ENCODE measurements at places on chromosomes 7 and 10.

- peak; percentile 7 for DNase-seq
Observed at GRCh38 chr10:96960872-96961271, 128.8 kb downstream of the LCOR start.

DNA sequence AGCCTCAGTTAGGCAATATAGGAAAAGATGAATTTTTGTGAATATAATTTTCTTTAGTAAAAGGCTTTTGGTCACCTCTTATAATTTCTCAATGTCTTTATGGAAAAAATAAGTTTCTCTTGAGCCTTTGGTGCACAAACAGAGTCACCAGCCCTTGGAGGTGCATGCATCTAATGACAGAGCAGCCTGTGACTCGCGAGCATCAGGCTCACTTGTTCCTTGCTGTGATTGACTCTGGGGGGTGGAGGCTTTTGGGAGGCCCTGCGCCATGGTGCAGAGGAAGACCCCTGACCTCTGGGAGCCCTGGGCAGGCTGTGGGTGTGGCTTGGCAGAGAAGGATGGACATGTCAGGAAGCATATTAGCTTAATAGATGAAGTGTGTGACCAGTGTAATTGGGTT is 60.2 kb downstream of the FIGNL1 start:
- no peak for DNase-seq

GRCh38 chr10:27714349-27714748 is 31.3 kb downstream of the MKX start:
- peak; percentile 43 for DNase-seq

GRCh38 chr7:131670406-131670805 is 114.0 kb upstream of the PODXL start:
- DNase-seq, result no peak

DNA sequence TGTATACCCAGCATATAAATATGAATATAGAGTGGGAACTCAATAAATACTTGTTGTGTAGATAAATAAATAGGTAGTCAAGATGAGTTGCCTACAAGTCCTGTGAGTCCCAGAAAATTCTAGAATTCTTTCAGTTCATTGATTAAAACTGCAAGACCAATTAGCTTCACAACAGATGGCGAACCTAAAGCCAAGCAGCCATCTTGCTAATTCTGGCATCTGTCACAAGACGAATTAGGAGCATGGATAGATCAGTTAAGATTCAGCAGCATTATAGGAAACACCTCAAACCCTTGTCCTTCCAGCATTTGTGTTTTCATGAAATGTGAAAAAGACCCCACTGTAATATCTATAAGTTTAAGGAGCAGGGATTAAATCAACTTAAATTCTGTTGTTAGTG is 552.7 kb downstream of the MAGI2 start:
- no peak for DNase-seq

DNA sequence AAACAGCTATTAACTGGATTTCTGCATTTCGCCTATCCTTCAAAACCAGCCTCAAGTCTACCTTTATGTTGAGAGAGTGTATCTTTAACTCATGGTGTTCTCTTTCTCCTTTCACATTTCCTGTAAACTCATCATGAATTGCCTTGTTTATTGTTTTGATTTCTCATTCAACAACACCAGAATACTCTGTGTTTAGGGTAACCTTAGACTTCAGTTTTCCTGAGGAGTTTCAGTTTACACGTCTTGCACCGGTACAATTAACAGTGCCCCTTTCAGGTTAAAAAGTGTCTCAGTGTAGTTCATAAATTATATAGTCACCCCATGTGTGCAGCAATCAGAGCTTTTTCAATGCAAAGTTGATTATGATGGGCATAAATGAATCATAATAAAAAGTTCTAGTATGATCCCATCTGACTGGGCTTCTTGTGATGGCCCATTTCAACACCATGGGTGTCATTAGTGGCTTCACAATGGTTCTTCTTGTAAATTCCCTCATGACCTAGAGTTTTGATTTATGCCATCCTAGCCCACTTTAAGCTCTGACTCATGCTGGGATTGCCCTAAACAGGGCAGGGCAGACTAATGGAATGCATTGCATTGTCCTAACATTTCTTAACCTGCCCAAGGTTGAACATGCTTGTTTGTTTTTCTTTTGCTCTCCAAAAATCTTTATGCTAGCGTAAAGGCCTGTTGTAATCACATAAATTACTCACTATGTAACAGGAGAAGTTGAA is 22.0 kb downstream of the ITGB8 start:
- peak; percentile 60 for DNase-seq

- no peak for DNase-seq
Observed at GRCh38 chr7:17236603-17237002, 61.8 kb upstream of the AHR start.

GRCh38 chr10:126114884-126115555 is 218.7 kb downstream of the FANK1 start:
- no peak for DNase-seq

DNA sequence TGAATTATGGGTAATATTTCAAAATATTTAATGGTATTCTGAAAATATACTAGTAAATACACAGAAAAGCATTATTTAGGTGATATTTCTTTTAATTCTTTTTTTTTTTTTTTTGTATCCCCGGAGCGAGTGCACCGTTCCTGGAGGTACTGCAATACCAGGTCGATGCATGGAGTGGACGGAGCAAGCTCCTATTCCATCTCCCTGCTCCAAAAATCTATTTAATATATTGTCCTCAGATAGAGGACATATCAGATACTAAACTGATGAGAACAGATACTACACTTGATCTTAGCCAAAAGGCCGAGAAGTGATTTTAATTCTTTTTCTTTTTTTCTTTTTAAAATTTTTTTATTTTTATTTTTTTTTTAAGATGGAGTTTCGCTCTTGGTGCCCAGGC is 10.8 kb downstream of the BTRC start:
- no peak for DNase-seq

- DNase-seq, result peak; percentile 93
Observed at GRCh38 chr7:1532456-1533254, 2.2 kb downstream of the MAFK start.

DNA sequence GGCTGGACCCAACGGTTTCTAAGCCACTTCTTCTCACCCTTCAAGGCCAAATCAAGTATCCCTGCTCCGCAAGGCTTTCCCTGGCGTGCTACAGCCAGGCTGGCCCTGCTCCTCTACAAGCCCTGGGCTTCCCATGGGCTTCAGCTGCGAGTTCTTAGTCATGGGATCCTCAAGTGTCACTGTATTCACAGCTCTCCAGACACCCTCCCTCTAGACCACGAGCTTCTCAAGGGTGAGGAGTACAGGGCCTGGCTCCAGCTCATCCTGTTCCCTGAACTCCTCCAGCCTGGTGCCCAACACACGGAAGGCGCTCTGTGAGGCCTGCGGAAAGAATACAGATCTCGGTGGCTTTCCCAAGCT is 38.8 kb downstream of the FAM53B start:
- DNase-seq, result no peak

GRCh38 chr7:38744746-38745145 is 113.6 kb upstream of the AMPH start:
- peak; percentile 88 for DNase-seq

DNA sequence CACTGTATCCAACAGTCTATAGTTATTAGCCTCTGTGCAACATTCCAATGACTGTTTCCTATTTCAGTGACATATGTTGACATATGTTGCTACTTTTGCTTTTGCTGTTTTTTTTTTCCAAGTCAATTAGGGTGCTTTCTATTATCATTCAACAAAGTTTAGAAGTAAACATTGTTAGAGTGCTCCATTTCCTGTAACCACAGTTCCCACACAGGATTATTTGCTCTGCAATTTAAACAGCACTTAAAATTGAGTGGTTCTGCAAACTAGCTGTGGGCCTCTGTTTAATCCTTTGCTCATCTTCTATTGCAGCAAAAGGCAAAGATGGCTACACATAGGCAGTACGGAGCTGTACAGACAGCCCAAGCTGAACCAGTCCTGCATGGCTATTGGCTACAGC is 46.5 kb upstream of the PTN start:
- DNase-seq, result no peak

DNA sequence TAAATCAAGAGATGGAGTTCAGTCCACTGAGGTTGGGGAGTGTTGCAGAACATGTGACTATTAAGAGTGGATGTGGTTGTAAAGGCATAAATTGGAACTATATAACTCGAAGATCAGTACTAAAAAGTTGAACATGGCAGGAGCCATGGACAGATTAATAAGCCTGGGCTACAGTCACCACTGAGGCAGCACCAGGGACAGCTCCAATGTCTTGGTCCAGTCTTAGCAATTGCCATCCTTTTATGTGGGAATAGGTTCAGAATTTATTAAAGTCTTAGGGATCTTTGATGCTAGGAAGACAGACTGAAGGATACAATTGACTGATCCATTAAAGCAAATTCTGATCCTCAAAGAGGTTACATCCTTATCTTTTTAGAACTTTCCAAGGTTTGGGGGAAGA is 156.6 kb downstream of the ADRA2A start:
- peak; percentile 20 for DNase-seq

GRCh38 chr7:44536090-44536489 is 5.0 kb downstream of the NPC1L1 start:
- DNase-seq, result no peak

GRCh38 chr10:82150123-82150900 is 275.3 kb downstream of the NRG3 start:
- DNase-seq, result no peak

GRCh38 chr7:39094731-39095130 is 117.0 kb downstream of the POU6F2 start:
- DNase-seq, result no peak

GRCh38 chr7:17940951-17941431 is 697 bp upstream of the SNX13 start:
- DNase-seq, result no peak

- DNase-seq, result no peak
Observed at GRCh38 chr7:50212016-50212325, 92.5 kb upstream of the IKZF1 start.

DNA sequence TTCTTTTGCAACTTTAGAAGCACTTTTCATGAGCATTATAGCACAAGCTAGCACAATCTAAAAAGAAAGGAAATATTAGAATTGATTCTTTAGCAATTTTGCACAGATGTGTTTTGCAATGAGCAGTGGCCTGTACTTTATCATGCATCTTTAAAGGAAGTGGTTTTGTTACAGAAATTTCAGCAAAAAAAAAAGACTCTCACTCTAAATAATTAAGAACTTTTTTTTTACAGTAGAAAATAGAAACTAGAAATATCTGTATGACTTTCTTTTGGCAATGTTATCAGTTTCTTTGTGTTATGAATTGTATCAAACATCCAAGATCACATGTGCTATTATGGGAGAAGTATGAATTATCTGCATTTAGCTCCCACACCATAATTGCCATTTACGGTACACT is 195.7 kb upstream of the KLF6 start:
- no peak for DNase-seq

DNA sequence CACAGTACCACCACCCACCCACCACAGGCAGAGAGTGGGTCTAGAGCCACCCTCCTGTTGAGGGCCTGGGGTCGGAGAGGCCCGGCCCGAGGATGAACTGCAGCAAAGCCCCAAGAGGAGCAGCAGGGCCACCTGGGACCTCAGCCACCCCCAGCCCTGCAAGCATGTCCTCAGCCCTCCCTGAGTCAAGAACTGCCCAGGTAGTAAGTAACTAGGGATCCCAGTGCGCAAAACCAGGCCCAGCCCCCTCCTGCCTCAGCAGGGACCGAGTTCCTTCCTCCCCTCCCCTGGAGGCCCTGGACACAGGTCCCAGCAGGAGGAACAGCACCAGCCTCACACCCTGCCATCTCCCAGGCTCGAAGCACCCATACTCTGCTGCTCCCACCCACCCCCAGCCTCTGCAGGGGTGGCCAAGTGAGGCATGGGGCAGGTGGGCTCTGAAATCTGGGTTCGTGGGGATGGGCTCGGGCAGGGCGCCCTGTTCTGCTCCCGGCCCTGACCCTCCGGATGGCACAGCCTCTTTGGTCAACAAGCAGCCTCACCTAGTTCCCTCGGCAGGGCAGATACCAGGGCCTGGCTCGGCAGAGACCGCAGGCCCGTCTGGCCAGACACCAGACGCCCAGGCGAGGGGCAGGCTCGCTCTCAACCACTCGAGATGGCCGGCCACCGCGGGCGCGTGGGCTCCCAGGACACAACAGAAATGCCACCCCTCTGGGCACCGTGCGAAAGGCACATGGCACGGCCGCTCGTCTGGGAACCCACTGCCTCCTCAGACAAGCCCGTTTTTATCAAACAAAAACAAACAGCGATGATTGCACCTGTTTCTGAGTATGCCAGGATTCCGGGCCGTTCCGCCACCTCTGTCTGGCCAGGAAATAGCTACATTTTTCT is 15.2 kb downstream of the PDGFA start:
- DNase-seq, result no peak

DNA sequence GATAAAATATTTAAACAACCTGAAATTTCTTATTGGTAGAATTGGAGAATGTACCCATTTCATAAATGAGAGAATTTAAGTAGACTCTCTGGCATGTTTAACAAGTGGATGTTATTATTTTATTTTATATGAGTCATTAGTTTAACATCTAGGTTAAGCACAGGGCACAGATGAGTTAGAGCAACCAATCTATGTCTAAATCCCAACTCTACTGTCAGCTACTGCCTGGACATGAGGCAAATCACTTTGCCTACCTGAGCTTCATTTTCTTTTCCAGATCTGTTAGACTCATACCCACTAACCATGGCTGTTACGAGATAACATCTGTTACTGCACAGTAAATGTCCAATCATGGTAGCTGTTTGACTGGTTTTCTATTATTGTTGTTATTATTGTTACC is 251.1 kb downstream of the INHBA start:
- DNase-seq, result peak; percentile 57

GRCh38 chr7:55305135-55305534 is 60.0 kb upstream of the LANCL2 start:
- DNase-seq, result no peak

DNA sequence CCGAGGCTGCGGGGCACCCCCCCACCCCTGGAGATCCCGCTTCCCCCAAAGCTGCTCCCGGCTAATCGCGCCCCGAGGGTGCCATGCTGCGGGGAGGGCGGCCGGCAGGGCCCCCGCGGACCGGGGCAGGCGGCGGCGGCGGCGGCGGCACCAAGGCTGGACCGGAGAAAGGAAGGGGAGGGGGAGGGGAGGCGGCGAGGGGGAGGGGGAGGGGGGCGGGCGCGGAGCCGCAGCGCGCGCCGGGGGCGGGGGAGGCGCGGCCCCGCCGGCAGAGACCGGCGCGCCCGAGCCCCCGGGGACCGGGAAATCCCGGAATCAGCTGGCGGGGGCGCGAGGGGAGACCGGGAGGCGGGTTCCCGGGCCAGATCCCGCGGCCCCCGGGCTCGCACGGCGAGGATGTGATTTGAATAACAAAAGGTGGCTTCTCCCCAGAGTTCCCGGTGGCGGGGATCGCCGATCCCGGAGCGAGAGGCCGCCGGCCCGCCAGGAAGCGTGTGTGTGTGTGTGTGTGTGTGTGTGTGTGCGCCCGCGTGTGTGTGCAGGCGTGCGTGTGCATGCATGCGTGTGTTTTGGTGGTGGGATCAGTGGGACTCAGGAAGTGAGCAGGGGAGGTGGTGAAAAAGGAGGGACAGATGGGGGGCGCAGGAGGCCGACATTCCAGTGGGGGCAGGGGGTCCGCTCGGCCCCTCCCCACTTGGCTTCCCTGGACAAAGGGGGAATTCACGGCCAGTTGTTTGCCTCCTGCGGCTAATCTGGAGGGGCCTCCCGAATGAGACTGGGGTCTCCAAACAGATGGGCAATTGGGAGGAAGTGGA is 99.5 kb downstream of the HIP1 start:
- DNase-seq, result peak; percentile 30

Data from EL (cell line).